Hair follicle dermal papilla cell (primary cell): ENCODE measurements at places on chromosomes 12 and 14. TPM values are rescaled to one million over a fixed set of nuclear protein-coding genes. Genes with fewer than 3 reads are reported as not detected.

The CFAP54 gene
- 2.4 and 3.4 TPM in 2 replicates for total RNA-seq

The ALG10B gene
- 2.2 and 3.1 TPM in 2 replicates for total RNA-seq

The MSI1 gene
- total RNA-seq: not detected in 2 replicates

The KLRB1 gene
- not detected in 2 replicates for total RNA-seq

The TAS2R9 gene
- not detected in 2 replicates for total RNA-seq

The MYF5 gene
- not detected in 2 replicates for total RNA-seq
